ENCODE measurements at places on chromosomes 7 and 10.

- no peak for DNase-seq
Observed at GRCh38 chr10:102106998-102107397, 13.2 kb downstream of the LDB1 start.

GRCh38 chr10:100744136-100744986 is 1.0 kb upstream of the PAX2 start:
- DNase-seq, result no peak

DNA sequence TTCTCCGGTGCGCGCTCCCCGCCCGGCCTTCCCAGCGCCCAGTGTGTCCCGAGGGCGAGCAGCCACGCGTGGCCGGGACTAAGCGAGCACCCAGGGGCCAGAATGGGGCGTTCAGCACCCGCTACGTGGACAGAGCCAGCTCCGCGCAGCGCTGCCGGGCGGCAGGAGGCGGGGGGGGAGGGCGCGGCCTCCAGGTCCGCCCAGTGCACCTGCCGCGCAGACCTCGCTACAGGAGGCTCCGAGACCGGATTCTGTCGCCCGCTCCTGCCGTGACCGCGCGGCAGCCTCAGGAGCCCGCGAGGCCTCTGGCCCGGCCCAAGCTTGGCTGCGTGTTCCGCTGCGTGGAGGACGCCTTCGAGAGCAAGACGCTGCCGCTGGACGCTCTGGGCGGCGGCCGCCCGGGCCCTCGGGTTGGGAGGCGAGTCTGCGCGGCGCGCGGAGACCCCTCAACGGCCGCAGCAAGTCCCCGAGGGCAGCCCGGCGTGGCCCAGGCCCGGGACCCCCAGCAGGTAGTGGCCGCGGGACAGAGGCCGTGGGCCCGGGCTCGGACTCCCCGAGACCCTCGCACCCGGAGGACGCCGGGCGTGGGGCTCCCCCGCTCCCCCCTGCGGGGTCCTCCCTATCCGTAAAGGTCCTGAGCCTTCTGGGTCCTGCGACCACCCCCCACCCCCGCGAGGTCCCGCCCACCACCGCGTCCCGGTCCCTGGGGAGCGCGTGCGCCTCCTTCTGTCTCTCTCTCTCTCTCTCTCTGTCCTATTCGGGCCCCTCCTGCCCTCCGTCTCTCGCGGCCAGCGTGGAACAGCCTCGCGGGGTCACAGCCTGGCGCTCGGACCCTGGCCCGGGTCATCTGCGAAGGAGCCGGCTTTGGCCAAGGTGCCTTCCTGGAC is 904 bp upstream of the DPYSL4 start:
- DNase-seq, result peak; percentile 73

DNA sequence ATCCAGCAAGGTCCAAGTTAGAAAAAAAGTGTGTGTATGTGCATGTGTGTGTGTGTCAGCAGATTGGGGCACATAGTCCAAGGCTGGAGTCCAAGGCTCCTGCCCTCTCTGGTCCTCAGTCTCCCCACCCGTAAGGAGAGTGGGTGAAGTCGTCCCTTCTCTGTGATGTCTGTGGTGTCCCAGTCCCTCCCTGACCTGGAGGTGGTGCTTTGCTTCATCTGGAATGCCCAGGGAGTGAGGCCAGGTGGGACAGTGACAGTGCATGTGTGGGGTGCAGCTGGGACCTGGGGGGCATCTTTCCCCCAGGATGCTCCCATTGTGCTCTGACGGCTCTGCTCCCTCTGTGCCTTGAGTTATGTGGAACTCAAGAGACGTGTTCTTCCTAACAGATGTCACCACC is 18.0 kb downstream of the AQP1 start:
- DNase-seq, result no peak

DNA sequence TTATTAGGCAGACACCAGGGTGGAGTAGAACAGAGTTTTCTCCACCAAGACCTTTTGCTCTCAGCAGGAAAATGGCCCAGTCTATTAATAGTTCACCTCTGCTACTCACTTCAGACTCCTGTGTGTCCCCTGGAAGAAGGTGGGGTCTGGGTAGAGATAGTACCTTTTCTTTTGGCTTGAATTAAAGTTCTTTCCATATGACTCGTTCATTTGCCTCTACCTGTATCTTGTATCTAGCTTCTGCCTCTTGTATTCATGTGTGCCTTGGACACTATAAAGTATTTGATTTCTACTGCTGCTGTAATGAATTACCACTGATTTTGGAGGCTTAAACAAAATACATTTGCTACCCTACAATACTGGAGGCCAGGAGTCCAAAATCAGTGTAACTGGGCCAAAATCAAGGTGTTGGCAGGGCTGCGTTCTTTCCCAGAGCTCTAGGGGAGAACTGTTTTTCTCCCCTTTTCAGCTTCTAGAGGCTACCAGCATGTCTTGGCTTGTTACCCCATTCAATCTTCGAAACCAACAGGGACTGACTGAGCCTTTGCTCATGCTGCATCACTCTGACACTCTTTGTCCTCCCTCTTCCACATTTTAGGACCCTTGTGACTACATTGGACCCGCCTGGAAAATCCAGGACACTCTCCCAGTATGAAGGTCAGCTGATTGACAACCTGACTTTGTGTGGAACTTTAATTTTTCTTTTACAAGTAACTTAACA is 155.6 kb upstream of the PRSS58 start:
- DNase-seq, result no peak

DNA sequence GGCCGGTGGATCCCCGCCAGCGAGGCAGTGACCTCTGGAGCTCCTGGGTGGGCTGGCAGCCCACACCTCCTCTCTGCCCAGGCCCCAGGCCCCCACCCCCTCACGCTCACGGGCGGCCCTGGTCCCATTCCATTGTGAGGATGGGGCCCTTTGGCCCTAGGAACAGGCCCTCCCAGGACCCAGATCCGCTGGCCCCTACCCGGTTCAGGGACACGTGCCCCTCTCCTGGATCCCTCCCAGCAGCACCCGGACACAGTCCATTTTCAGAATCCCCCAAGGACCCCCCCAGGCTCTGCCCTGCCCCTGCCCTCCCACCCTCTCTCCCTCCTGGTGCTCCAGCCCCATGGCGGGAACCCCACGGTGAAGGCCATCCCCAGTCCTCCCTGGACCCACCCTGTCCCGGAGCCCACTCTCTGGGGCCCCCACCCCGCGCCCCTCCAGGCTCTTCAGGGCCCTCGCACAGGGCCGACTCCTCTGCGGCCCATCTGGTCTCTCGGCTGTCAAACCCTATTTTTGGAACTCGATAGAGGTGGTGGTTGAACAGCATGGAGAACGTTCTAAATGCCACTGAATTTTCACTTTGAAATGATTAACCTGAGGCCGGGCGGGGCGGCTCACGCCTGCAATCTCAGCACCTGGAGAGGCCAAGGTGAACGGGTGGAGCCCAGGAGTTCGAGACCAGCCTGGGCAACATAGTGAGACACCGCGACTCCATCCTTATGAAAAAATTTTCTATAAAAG is 8.1 kb downstream of the ADAP1 start:
- no peak for DNase-seq

DNA sequence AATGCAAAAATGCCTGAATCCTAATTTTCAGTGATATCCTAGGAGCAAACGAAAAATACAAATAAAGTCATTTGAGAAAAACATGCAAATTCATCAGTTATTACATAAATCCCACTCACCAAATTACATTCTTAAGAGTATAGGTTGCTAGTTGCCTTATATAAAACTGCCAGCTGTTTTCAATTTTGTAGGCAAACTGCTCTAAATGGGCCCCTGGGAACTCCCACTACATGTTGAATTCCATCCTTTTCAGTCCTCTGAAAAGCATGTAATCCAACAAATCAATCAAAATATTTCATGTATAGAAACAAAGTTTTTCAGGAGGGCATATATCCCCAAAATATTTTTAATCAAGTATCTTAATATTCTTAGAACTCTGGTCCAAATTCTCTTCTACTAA is 2.1 kb upstream of the JMJD1C start:
- DNase-seq, result no peak

GRCh38 chr10:100621360-100622205 is 85.8 kb downstream of the HIF1AN start:
- peak; percentile 56 for DNase-seq

- no peak for DNase-seq
Observed at GRCh38 chr10:106502641-106503040, 661.9 kb downstream of the SORCS1 start.

DNA sequence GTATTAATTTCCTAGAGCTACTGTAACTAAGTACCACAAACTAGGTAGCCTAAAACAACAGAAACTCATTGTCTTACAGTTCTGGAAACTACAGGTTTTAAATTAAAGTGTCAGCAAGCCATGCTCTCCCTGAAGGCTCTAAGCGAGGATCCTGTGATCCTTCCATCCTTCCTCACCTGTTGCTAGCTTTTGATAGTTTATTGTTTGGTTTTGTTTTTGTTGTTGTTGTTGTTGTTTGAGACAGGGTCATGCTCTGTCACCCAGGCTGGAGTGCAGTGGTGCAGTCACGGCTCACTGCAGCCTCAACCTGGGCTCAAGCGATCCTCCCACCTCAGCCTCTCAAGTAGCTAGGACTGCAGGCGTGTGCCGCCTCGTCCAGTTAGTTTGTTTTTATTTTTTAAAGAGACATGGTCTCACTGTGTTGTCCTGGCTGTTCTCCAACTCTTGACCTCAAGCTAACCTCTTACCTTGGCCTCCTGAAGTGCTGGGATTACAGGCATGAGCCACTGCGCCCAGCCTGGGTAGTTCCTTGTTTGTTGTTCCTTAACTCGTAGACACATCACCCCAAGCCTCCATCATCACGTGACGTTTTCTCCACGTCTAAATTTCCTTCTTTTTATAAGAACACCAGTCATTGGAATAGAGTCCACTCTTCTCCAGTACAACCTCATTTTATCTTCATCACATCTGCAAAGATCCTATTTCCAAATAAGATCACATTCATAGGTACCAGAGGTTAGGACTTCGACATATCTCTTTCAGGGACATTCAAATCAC is 109.1 kb downstream of the AKR1D1 start:
- no peak for DNase-seq

- peak; percentile 6 for DNase-seq
Observed at GRCh38 chr10:16520900-16521299, 779 bp downstream of the C1QL3 start.

- DNase-seq, result peak; percentile 84
Observed at GRCh38 chr7:150755473-150756099, 18.4 kb downstream of the GIMAP5 start.

DNA sequence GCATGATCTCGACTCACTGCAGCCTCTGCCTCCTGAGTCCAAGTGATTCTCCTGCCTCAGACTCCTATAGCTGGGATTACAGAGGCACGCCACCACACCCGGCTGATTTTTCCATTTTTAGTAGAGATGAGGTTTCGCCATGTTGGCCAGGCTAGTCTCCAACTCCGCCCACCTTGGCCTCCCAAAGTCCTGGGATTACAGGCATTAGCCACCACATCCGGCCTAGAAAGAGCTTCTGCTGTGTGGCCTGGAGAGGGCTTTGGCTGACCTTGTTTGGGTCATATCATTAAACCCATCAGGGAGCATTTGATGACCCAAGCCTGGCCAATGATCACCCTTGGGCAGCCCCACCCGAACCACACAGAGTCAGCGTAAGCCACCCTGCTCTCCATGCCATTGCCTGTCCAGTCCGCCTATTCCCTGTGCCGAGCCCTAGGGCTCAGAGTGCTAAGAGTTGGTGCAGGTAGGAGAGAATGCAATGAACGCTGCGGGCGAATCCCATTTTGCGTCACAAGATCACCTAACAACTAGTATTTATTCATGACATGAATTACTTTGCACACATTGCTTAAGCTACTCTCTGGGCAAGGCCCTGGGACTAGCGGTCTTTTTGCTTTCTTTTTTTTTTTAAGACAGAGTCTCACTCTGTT is 22.3 kb upstream of the GDI2 start:
- no peak for DNase-seq

DNA sequence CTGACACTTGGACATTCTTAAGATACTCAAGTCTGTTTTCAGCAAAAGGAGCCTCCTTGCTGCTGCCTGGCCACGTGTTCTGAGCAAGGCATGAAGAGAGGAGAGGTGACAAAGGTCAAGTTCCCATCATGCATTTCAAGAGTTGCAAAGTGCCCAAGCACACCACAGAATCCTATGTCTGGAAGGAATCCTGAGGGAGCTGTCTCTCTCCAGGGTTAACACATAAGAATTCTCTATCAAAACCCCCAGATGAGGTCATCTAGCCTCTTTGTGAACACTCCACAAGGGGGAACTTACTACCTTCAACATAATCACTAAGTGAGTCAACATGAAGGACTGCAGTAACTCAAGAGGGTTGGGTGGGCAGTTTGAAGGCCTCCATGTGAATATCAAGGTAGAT is 155.5 kb downstream of the RNF216 start:
- no peak for DNase-seq

GRCh38 chr7:99465421-99465768 is 572 bp downstream of the ATP5MF start:
- no peak for DNase-seq

DNA sequence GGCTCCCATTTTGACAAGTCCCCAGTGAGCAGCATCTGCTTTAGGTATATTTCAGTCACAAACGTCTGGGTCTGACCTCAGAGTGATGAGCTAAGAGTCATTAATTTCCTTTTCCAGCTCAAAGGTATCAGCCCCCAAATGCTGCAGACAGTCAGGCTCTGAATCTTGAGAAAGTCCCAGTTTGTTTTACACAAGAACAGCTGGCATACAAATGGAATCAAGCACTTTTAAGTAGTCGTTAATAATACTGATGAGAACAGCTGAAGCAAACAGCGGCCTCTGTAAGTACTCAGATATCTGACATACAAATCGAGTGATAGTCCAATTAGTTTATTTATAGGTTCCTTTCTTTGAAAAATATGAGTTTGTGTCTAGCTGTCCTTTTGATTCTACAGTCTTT is 49.4 kb upstream of the MSRB2 start:
- no peak for DNase-seq

- no peak for DNase-seq
Observed at GRCh38 chr7:150820148-150820547, 19.6 kb downstream of the TMEM176A start.

DNA sequence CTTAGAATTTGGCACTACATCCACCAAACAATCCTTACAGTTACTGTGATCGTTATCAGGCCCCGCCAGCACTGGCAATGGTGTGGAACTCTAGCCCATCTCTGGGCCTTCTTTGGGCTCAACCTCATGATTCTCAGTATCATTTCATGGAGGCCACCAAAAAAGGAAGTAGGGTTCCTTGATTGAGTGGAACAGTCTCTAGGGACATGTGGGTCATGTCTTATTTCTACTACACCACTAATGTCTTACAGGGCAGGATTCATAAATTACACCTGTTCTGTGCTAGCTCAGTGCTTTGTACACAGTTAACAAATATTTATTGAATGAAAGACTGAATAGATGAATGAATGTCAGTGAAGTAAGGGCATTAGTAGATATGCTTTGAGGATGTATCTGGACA is 53.9 kb downstream of the AP3M1 start:
- DNase-seq, result no peak

DNA sequence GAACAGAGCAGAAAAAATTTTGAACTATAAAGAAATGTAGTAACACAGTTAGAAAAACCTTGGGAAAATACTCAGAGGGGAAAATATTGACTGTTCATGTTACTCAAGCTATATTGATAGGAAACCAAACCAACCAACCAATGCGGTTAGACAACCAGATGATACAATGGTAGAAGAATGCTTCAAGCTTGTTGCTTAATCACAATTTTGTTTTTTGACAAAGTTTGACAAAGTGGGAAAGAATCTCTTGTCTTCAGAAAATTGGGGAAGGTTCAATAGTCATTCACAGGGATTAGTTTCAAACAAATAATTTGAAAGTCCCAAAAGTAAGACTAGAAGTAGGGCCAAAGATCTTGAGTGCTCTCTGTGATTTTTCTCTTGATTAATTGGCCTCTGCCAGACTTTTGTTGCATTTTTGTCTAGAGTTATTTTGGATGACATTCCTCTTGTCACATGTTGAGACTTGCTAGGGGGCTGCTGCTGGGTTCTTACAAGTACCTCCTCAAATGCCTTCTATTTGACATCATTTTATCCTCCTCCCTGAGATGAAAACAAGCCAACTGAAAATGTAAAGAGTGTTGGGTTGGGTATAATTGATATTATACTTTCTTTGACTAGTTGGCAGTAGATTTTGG is 233.1 kb upstream of the PHYHIPL start:
- DNase-seq, result no peak

Data from CD4-positive, alpha-beta memory T cell (primary cell).